ENCODE measurements at places on chromosomes 3 and 15.

- DNase-seq, result no peak
Observed at GRCh38 chr3:64265646-64266045, 40.4 kb upstream of the PRICKLE2 start.

GRCh38 chr15:36400936-36401585 is 178.4 kb upstream of the CDIN1 start:
- no peak for DNase-seq

GRCh38 chr15:29880886-29881285 is 58.6 kb upstream of the TJP1 start:
- DNase-seq, result no peak

GRCh38 chr3:43349716-43350115 is 63.4 kb downstream of the SNRK start:
- no peak for DNase-seq

- no peak for DNase-seq
Observed at GRCh38 chr3:175518459-175518858, 659.3 kb downstream of the NAALADL2 start.

DNA sequence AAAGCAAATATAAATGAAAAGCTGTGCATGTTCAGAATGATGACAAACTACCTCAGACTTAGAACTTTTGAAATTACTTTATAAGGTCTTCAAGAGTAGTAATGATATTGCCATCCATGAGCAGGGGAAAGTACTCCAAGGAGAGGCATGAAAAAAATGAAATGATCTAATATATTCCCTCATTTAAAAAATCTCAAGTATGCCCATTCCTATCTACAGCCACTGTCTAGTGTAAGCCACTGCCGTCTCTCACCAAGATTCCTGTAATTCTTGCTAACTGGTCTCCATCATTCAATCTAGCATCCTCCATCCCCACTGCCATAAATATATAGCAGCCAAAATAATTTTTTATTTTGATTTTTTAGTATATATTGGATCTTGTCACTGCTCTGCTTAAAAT is 258.8 kb downstream of the PLOD2 start:
- DNase-seq, result no peak

GRCh38 chr15:78228356-78228996 is 5.9 kb downstream of the ACSBG1 start:
- DNase-seq, result no peak

DNA sequence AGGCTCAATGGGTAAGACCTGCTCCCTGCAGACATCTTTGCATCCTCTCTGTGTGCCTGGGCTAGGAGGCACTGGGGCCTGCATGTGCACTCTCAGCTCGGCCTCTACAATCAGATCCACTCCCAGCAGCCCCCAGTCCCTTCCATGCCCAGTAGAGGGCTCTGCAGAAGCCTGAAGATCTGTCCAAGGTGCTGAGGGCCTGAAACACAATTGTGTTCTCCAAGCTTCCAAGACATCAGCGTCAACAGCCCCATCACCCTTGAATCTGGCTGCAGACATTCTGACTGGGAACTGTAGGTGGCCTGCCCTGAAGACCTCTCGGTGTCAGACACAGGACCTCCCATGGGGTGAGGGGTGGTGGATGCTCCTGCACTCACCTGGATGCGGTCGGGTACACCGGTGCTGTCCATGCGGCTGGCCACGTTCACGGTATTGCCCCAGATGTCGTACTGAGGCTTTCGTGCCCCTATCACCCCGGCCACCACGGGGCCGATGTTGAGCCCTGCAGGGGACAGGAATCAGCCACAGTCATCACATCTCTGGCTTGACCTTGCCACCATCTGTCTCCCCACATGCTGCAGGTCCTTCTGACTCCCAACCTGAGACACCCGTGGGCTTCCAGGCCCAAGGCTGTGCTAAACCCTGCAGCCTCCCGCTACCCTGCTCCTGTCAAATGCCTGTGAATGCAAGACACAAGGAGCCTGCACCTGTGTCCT is 84.7 kb downstream of the SEC22A start:
- peak; percentile 84 for DNase-seq

GRCh38 chr3:66588340-66588847 is 87.6 kb upstream of the LRIG1 start:
- no peak for DNase-seq

DNA sequence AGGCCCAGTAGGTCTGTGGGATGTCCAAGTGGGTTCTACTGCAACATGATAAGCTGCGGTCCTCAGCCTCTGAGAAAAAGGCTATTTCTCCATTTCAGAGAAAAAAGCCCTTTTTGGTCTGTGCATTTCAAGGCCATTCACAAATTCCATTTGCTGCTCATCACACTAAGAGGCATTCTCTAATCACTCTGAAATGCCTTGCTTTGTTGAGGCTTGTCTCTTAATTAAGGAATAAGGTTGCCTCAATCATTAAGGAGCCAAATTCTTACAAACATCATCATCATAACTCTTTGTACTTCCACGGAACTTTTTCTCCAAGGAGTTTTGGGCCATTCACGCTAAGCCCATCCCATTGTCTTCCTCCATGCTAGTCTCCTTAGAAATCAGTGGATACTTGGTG is 74.4 kb downstream of the BOC start:
- no peak for DNase-seq

GRCh38 chr3:138694287-138695007 is 85.9 kb downstream of the FAIM start:
- no peak for DNase-seq

GRCh38 chr15:60047701-60048100 is 43.6 kb downstream of the FOXB1 start:
- no peak for DNase-seq

DNA sequence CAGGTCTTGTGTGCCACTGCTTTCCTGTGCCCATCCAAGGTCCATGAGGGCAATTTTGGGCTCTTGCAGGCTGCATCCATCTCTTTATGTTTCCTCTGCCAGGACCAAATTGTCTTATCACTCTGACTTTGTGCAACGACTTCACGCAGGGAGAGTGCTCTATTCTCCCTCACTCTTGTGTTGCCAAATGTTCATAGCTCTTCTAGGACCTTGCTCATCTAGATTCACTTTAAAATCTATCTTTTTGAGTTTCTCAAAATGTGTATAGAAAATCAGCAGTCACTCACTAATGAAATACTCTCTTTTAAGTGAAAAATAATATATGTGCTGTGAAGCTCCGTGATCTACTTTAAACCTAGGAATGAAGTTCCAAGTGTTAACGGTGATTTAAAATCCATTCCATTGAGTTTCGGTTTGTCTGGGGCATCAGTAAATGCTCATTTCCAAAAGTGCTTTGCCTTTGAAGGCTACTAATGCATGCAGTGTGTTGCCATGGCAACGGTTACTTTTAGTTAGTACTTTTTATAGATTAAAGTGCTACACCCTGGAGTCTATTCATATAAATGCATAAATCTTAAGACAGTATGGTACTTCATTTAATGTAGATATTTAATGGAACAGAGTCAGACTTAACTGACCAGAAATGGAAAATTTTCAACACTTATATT is 46.6 kb upstream of the GOLGA8J start:
- no peak for DNase-seq

- DNase-seq, result no peak
Observed at GRCh38 chr3:150520408-150520807, 25.9 kb downstream of the SERP1 start.

GRCh38 chr3:183195266-183195665 is 32.7 kb upstream of the LAMP3 start:
- DNase-seq, result no peak

- DNase-seq, result peak; percentile 14
Observed at GRCh38 chr3:54564374-54564925, 363.4 kb downstream of the LRTM1 start.

GRCh38 chr15:25175789-25176615 is 221.2 kb downstream of the SNRPN start:
- DNase-seq, result no peak

DNA sequence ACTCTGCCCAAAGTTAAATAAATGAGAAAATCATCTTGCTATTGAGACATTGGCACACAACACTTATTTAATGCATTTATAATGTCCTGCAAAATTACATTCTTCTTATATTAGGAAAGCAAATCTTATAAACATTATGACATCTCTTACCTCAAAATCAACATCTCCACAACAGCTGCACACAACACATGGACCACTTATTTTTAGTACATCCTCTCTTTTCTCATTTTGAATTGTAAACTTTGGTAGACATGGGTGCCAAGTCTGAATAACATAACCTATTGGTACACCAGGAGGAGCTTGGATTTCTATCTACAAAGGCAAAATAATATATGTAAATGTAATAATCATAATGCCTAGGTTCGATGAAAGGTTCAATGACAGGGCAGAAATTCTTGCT is 23.0 kb downstream of the PLSCR1 start:
- no peak for DNase-seq

- no peak for DNase-seq
Observed at GRCh38 chr15:40313531-40314398, 6.0 kb upstream of the PLCB2 start.

DNA sequence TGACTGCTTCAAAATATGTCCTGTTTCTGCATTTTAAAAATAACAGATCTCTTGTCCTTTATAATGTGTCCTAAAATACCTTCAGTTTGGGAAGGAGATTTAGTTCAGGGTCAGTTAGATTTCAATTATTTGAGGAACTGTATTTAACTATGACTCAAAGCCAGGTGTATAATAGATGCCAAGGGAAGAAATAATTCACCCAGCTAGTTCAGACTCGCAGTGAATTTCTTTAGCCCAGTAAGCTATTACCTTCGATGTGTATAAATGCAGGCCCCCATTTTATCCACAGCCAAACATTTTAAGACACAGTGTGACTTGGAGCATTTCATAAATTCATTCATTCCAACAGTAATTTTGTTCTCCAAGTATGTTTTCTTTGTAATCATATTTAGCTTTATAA is 458.0 kb downstream of the ZNF385D start:
- no peak for DNase-seq

DNA sequence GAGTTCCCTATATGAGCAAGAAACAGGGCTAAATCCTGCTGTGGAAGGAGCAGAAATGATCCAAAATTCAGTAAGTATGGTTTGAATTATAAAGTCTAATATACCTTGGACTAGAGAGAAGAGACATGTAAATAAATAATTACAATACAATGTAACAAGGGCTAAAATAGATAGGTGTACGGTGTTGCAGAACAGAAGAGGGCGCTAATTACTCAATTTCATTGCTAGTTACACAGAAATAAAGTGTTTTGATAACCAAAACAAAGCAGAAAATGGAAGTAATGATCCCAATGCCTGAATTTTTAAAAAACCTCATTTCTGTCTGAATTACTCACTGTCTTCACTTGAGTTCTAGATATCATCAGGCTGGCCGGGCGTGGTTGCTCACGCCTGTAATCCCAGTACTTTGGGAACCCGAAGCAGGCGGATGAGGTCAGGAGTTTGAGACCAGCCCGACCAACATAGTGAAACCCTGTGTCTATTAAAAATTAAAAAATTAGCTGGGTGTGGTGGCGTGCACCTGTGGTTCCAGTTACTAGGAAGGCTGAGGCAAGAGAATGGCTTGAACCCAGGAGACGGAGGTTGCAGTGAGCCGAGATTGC is 8.3 kb upstream of the PLCH1 start:
- DNase-seq, result no peak

GRCh38 chr3:52433328-52433995 is 11.4 kb downstream of the SEMA3G start:
- DNase-seq, result no peak

Data from H1 (cell line).